ENCODE measurements at places on chromosomes 12 and 14.

DNA sequence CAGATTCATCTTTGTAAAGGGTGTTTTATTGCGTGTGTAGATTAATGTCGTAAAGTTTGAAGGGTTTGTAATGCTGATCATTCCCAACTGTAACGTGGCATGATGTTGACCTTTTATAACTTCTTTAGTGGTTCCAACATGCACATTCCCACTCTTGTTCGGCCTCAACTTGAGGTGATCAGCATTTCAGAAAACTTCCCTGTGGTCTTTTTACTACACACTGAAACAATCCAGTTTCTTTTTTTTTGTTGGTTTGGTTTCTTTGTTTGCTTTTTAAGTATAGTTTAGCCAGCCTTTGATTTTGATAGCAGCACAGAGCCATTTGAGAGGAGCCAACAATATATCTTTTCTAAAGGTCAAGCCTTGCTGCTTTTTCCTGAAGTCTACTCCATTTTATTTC, 22.8 kb downstream of the UTP20 start:
- no peak for DNase-seq

DNA sequence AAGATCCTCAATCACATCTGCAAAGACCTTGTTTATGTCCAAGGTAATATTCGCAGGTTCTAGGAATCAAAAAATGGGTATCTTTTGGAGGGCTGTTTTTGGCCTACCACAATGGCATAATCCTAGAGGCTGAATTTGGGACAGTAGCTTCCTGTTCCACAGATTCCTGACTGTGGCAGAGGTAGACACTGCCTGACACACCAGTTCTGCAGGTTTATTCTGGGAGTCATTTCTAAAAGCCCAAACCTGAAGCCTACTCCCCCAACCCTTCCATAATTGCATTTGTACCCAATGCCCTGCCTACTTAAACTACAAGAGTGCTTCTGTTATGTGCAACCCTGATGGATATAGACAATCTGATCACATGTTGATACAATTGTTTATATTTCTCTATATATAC, 378.9 kb downstream of the PCNX1 start:
- DNase-seq = no peak

DNA sequence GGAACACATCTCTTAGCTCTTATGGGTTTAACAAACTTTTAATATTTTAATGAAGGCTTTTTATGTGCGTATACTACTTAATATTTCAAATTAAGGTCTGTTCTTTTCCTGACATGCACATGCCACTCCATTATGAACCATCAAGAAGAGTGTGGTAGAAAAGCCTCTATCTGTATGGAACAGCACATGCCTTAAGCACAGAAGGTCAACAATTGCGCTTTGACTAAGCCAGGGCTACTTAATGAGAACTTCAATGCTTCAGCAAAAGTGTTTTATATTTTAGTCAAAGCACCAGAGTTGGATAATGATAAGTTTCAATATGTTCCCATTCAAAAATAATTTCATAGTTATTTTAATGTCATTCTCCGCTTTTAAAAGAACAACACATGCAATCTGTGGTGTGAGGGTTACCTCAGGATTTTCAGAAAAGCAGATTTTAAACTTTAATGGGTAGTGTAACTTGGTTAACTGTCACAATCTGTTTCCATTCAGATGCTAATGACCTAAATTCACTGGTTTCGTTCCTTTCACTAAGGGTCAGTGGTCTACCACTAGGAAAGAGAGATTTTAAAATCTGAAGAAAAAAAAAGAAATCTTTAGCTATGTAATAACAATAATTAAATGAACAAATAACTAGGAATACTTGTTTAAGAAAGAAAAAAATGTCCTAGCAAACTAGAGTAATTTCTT, 193.4 kb upstream of the NOVA1 start:
- no peak for DNase-seq

DNA sequence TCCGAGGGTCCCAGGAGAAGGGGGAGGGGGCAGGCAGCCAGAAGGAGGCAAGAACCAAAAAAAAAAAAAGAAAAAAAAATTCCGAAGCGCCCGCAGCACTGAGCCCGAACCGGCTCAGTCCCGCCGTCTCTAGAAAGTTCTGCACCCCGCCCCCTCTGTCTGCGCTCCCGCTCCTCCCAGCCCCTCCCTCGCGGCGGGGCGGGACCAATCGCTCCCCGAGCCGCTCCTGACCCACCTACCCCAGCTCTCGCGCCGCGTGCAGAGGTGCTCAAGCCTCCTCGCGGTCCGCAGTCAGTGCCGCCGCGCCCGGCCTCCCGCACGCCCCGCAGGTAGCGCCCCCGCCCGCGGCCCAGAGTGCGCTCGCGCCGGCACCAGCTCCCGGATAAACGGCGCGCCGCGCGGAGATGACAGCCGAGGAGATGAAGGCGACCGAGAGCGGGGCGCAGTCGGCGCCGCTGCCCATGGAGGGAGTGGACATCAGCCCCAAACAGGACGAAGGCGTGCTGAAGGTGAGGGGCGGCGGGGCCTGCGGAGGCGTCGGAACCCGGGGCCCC, at the start of gene FKBP4:
Gene FKBP4, plus strand, starts transcription at position 235 of the 554 bp plus-strand sequence. Its CDS starts 170 bp downstream, at position 405.
- DNase-seq = peak; percentile 87
